ENCODE measurements at places on chromosomes 7 and 10. TPM values are rescaled to one million over a fixed set of nuclear protein-coding genes. Genes with fewer than 3 reads are reported as not detected.

The TCF7L2 gene
- polyA plus RNA-seq: 0.06 TPM

The TRPV5 gene
- polyA plus RNA-seq: not detected

The CLDN3 gene
- not detected for polyA plus RNA-seq

The PRSS37 gene
- not detected for polyA plus RNA-seq

The PIP gene
- polyA plus RNA-seq: not detected

The CNTNAP2 gene
- polyA plus RNA-seq: not detected

Measured in GM12878 (cell line).